Tibial nerve (tissue), 4 donors: ENCODE measurements at places on chromosomes 16 and 17. TPM values are rescaled to one million over a fixed set of nuclear protein-coding genes. Genes with fewer than 3 reads are reported as not detected.

ALDH3A1 gene
- 1.7 TPM for total RNA-seq

HIC1 gene
- 27.6 TPM for total RNA-seq

PKMYT1 gene
- total RNA-seq, result 0.60 TPM

OXLD1 gene
- 35.4 TPM for total RNA-seq

SRCIN1 gene
- total RNA-seq, result 2.3 TPM

AANAT gene
- not detected for total RNA-seq

NOS2 gene
- 0.84 TPM for total RNA-seq

ODAD4 gene
- total RNA-seq, result 5.2 TPM

- DNase-seq, result no peak
These were observed 1.2 kb upstream of the GNG13 start for GRCh38 chr16:801584-802363.

DNA sequence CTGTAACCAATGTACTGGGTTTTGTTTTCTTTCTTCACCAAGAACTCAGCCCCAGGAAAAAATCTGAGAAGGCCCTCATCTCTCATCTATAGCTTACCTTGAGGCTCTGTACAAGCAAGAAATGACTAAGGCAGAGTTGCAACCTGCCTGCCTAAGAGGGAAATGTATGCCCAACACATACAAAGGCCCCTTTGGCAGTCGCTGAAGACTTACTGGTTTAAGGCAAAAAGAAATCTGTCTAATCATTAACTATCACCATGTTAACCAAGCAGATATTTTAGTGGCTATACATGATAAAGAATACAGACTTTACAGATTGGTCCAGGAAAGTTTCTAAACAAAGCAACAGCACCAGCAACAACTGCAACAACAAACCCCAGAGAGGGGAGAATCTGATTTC is 14.2 kb downstream of the ZNF624 start:
- no peak for DNase-seq

- DNase-seq, result no peak
These were observed 459.3 kb downstream of the HS3ST3B1 start for GRCh38 chr17:14760212-14760611.

- no peak for DNase-seq
These were observed 19.6 kb downstream of the TELO2 start for GRCh38 chr16:1512774-1513173.

DNA sequence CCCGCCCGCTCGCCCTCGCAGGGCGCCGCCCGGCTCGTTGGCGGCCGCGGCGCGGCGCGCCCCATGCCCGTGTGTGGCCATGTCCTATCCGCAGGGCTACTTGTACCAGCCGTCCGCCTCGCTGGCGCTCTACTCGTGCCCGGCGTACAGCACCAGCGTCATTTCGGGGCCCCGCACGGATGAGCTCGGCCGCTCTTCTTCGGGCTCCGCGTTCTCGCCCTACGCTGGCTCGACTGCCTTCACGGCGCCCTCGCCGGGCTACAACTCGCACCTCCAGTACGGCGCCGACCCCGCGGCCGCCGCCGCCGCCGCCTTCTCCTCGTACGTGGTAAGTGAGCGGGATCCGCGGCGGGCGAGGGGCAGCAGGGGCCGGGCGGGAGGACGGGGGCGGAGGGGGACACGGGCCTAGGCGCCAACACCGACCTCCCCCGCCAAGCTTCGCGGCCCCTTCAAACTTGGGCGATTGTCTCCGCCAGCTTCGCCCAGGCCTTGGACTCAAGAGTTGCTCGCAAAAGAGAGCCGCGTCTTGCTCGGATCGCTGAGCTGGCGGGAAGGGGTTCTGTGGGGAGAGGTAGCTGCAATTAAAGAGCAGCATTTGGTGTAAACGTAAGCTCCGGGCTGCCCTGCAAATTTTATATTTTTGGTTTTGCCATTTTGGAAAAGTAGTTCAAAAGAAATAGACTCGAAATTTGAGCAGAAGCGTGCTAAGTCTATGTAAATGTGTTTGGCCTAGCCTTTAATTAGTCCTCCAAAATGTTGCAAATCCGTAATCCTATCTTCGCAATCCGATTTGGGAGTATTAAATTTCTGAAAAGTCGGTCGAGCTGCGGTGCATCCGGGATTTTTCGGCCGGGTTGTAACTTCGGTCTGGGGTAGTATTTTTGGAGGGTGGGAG is 702 bp downstream of the IRX5 start:
- no peak for DNase-seq

GRCh38 chr16:66367968-66368891 is 1.7 kb downstream of the CDH5 start:
- DNase-seq, result no peak

DNA sequence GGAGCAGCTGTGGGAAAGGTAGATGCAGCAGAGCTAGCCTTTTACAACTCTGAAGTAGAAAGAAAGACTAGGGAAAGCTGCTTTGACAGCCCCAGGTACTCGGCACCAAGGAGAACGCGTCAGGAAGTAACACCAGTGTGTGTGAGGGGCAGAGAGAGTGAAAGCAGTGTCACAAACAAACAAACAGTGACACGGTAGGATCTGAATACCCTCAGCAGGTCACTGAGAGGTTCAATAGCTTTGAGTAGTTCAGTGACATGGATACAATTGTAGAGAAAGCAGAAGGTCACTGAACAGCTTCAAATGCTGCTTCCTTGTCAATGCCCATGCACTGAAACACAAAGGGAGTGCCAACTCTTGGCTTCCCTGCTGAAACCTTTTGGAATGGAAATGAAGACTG is 150.3 kb upstream of the C17orf78 start:
- DNase-seq, result no peak

GRCh38 chr16:21156767-21157467 is 1.6 kb upstream of the LDAF1 start:
- DNase-seq, result peak; percentile 21

DNA sequence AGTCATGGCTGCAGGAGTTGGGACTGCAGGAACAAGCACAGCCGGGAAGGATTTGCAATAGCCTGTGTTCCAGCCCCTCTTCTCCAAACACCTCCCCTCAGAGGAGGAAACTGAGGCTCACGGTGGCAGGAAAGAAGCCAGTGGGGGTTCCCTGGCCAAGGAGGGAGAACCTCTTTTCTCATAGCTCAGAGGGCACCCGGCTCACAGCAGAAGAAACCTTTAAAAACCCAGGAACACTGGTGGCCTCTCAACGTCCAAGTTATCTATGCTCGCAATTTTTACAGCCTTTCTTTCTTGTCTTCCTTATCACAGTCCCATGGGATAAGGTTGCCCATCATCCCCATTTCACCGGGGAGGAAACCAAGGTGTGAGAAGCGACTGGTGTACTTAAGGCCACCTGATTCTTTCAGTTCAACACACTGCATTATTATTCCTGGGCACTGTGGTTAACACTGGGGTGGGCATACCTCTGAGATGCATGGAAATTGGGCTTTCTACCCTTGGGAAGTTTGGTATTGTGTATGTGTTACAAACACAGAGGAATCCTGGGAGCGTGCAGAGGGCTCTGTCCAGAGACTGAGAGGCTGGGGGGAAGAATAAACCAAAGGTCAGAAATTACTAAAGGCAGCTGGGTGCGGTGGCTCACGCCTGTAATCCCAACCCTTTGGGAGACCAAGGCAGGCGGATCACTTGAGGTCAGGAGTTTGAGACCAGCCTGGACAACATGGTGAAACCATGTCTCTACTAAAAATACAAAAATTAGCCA is 791 bp upstream of the ZNF629 start:
- no peak for DNase-seq

- DNase-seq, result no peak
These were observed 999.5 kb upstream of the EEF2KMT start for GRCh38 chr16:6096931-6097670.

DNA sequence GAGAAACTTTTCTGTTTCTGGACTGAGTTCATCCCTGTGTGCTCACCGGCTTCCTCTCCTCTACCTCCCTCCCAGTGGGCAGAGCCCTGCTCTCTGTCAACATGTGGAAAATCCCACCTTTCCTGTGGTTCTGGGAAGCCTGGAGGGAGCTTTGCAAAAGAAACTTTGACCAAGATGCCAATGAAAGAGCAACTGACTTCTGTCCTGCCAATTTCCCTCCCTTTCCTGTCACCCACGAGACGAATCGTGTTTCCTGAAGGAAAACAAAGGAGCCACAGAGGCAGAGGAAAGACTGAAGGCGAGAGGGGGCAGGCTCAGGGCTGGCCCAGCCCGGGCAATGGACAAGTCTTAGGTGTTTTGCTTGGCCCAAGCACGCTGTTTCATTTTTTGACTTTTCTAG is 82.8 kb downstream of the PLCG2 start:
- DNase-seq, result no peak

GRCh38 chr16:78321620-78322360 is 222.3 kb downstream of the WWOX start:
- DNase-seq, result no peak

DNA sequence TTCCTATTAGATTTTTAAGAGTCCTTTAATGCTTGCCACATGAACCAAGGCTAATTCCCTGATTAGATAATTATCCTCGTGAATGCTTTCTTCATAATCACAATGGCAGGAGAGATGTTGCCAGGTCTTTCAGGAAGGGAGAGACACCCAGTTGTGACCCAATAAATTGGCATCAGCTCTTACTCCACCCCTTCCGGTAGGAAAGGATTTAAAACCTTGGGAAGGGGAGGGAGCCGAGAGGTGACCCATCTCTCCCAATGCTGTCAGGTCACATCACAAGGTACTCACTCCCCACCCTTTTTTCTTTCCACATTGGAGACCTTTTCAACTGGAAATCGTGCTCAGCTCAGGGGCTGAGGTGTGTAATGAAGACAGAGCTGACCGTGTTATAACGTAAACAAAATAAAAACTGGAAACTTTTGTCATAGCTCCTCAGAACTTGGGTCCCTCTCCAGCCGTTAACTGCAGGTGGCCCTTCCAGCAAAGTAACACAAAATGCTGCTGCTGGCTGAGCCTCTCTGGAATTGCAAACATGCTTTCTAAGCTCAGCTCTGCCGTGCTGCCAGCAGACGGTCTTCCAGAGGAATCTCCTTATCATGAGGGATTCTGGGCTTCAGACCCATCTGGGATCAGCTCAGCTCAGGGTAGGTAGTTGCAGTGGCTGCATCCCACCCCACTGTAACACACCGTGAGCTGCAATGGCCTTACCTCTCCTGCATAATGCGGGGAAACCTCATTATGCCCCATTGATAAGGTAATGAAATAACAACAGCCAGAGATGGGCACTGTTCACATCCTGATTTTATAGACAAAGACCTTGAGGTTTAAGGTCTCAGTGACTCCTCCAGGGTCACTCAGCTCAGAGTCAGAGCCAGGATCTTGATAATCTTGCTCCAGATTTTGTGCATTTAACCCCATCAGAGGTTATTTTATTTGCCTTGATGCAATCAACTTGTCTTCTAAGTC is 15.6 kb downstream of the TMEM100 start:
- no peak for DNase-seq

GRCh38 chr17:81391936-81392908 is 3.0 kb upstream of the BAHCC1 start:
- no peak for DNase-seq

GRCh38 chr17:79631640-79632431 is 21.0 kb upstream of the RBFOX3 start:
- no peak for DNase-seq

DNA sequence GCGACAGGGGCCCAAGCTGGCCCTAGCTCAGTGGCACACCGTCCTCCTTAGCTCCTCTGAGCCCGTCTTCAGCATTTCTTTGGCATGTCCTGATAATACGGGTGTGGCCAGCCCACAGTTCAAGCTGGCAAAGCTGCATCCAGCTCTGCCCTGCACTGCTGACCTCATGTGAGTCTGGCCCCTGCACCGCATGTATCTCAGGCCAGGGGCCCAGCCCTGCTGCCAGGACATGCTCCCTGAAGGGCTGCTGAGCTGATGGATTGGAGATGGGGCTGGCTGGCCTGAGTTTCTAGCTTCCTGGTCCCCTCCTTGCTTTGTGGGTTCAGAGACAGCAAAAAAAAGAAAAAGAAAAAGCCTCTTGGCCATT is 2.4 kb downstream of the DOC2B start:
- DNase-seq, result no peak

DNA sequence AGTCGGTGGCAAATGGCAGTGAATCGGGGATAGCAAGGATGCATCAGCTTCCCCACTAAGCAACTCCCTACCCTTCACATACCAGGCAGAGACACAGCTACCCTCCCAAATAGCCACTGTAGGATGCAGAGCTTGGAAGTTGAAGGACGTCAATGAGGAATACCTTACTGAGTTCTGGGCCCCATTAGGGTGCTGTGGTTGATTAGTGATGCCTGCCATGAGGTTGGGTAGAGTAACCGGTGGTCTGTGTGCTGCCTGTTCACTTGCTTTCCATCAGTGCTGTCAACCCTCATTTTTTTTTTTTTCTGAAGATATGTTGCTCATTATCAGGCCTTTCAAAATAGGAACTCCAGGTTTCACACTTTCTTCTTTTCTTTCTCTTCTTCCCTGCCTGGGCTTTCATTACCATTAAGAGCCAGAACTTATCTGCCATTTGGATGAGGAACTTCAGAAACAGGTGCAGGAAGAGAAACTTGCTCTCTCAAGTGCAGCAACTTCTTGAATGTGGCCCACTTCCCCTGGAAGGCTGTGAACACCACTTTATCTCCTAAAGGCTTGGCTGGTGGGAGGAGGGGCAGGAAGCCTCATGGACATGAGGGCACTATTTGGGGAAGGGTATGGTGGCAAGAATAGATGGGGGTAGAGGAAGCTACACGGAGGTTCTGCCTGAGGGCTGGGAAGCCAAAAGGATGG is 183.5 kb downstream of the NTN1 start:
- no peak for DNase-seq

DNA sequence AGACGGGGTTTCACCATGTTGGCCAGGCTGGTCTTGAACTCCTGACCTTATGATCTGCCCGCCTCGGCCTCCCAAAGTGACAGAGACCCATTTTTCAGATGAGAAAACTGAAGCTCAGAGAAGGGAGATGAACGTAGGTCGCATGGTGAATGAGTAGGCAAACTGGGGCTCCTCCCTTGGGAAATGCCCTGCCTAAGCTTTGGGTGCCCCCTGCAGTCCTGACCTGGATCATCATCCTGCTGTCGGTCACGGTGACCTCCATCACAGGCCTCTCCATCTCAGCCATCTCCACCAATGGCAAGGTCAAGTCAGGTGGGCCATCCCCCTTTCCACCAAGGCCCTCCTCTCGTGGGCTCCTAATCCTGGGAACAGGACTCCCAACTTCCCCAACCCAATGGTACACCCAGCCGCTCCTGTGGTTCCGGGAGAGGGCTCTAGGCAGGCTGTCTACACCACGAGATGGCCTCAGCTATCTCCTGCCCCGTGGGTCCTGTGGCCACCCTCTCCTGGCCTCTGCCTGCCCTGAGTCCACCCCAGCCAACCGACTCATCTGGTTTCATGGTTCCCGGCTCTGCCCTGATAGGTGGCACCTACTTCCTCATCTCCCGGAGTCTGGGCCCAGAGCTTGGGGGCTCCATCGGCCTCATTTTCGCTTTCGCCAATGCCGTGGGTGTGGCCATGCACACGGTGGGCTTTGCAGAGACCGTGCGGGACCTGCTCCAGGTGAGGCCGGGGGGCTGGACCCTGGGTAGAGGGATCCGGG is 4.7 kb downstream of the SLC12A3 start:
- no peak for DNase-seq

DNA sequence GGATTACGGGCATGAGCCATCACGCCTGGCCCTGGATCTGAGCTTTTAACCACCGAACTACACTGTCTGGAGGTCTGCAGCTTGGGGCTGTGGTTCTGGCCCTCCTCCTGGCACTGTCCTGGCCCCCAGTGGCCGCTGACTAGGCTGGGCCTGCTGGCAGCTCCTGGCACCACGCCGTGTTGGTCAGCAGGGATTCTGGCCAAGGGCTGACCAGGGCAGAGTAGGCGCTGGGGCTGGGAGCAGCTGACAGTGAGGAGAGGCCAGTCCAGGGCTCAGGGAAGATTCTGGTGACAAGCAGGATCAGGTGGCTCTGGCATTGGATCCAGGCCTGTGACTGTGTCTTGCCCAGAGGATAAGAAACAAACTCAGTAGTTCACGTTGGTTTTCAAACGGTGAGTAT is 14.6 kb downstream of the EEF2K start:
- DNase-seq, result no peak
